Right renal cortex interstitium (tissue), 3 donors: ENCODE measurements at places on chromosomes 1 and 21. TPM values are rescaled to one million over a fixed set of nuclear protein-coding genes. Genes with fewer than 3 reads are reported as not detected.

The MPZ gene
- 3.0 TPM for polyA plus RNA-seq

The LYST gene
- 13.8 TPM for polyA plus RNA-seq

The CORT gene
- polyA plus RNA-seq = 0.76 TPM

The MASP2 gene
- polyA plus RNA-seq = 3.6 TPM

The TMEM69 gene
- 63.2 TPM for polyA plus RNA-seq

The HSD3B1 gene
- 0.44 TPM for polyA plus RNA-seq

The SLC45A3 gene
- 6.9 TPM for polyA plus RNA-seq

The SPRR2G gene
- not detected for polyA plus RNA-seq

The SPATA17 gene
- 14.9 TPM for polyA plus RNA-seq

DNA sequence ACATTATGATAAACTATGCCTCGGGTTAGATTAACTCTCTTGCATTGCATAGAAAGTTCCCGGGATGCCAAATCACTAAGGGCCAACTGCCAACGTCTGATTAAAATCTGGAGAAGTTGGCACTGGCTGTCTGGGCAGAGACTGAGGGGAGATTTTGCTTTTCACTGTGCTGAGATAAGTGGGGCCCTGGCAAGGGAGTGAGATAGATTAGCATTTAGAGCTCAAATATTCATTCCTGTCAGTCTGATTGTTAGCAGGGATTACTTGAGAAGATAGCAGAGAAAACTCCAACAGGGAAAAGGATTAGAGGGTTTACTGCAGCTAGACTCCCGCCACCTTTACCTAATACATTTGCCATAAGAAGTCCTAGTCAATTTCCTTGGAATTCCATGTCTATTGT, 714.1 kb upstream of the CHRM3 start:
- no peak for DNase-seq

DNA sequence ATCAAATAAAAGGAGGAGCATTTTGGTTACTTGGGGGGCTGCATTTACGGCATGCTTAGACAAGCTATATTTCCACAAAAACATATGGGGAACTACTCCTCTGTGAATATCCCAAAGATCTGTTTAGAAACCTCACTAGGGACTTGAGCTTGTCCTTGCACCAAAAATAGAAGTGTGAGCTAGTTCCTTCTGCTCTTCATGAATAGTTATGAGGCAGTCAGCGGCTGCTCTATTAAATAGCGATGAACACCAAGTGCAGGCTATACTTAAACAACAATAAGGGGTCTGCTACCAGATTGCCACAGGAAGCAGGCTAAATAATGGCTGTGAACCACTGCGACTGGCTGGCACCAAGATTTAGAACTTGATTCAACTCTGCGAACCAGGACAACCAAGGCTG, 190.1 kb downstream of the PCP4 start:
- DNase-seq = no peak

DNA sequence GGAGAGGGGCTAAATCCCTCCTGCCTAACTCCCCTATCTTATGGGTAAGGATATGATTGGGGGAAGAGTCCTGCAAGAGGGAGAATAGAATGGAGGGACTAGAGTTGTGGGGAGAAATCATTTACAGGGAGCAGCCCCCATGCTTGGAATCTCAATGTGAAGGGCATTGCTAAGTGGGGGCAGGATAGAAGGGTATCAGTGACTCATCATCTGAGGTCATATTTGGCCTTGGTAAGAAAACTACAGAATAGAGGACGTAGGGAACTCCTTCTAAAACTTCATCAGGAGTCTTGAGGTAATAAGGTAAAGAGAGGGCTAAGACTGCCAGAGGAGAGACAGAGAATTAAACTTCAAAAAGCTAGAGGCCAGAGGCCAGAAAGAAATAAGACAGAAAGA, 487 bp downstream of the HJV start:
- no peak for DNase-seq

GRCh38 chr1:40738831-40739230, 44.8 kb upstream of the KCNQ4 start:
- DNase-seq = no peak

- no peak for DNase-seq
These were observed 23.2 kb downstream of the F5 start for GRCh38 chr1:169563019-169563615.

DNA sequence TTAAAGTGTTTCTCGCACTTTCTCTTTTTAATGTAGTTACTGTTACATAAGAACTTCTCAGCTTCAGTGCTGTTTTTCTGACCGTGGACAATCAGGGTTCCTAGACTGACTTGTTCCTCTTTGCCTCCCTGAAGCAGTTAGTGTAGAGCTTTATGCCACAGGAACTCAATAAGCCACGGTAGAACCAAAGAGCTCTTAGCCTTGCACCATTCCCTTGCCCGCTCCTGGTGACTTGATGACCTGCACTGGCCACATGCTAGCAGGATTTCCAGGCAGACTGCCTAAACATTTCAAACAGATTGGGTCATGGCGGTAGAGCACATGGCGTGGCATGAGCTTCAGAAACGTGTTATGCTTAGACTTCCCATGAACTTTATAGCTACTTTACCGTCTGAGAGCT, 18.8 kb upstream of the FASLG start:
- no peak for DNase-seq

GRCh38 chr1:47257224-47257623, 25.2 kb upstream of the TAL1 start:
- no peak for DNase-seq

- DNase-seq = no peak
These were observed 55.8 kb downstream of the RNF187 start for GRCh38 chr1:228542981-228543380.

DNA sequence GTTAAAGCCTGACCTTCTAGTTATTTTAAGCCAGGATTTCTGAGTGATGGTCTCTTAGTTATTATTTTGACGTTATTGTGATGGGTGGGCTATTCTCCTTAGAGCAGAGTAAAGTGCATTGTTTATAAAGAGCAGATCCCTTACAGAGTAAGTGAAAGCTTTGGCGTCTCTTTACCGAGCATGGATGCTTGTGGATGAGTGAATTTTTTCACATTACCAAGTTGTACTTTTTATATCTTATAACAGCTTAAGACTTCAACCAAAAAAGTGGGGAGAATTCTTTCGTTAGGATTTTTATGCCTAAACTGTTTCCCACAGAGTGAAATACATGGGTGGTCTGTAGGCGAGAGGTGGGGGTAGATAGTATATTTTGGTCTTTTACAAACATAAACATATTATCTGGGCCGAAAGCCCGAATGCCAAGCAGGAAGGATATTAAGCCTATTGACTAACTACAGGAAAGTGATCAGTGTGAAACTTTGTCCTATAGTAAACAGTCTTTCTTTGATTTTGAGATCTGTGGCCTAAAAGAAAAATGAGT, 279.1 kb upstream of the C1orf105 start:
- DNase-seq = no peak

DNA sequence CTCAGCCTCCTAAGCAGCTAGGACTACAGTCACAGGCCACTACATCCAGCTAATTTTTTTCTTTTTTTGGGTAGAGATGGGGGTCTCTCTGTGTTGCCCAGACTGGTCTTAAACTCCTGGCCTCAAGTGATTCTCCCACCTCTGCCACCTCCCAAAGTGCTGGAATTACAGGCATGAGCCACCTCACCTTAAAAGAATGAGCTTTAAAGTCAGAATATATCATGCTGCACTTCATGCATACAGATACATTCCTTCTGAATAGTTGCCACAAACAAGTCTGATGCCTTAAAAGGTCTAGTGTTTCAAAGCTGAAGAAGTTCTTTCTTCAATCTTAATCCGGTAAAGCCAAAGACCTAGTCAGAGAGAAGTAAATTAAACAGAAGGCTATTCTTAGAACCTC, 23.8 kb upstream of the CPLANE2 start:
- no peak for DNase-seq

DNA sequence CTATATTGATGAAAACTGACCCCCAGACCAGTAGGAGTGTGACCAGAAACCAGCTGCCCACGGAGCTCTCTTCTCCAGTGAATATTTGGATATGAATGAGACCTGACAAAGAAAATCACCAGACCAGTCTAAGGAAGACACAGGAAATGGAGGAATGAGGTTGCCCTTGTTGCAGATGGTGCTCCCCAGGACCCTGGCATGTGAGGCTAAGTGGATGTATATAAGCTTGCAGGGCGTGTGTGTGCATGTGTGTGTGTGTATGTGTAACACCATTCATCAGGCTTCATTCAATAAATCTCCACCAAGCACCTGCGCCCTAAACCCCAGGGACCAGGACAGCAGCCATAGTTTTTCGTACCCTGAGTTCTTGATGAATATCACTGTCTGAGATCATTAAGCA, 14.4 kb downstream of the PHLDA3 start:
- no peak for DNase-seq

DNA sequence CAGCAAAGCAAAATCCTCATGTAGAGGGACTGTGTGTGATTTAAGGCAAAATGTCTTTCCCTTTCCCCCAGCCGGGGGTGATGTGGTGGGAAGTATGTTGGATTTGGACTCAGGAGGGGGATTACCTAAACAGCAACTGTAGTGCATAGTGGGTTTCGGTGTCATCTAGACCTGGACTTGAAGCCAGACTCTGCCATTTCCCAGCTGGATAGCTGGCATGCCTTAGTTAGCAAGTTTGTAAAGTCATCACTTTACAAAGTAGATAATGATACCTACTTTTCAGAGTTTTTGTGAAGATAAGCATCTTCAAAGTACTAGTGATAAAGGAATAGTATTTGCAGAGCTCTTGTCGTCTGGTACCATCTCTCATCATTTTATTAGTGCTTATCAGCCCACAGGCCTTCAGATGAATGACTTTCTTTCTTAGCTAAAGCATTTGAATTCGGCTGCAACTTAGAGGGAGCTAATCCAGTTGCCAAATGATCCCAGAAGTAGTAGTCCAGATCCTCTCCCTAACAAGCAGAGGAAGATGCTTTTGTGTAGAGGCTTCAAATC, 56.2 kb upstream of the ROR1 start:
- DNase-seq = no peak

- DNase-seq = no peak
These were observed 349.6 kb downstream of the DISC1 start for GRCh38 chr1:231976231-231976630.

- DNase-seq = no peak
These were observed 82.7 kb downstream of the NOS1AP start for GRCh38 chr1:162151900-162152829.

- no peak for DNase-seq
These were observed 50.0 kb downstream of the KIAA0319L start for GRCh38 chr1:35506960-35507912.

DNA sequence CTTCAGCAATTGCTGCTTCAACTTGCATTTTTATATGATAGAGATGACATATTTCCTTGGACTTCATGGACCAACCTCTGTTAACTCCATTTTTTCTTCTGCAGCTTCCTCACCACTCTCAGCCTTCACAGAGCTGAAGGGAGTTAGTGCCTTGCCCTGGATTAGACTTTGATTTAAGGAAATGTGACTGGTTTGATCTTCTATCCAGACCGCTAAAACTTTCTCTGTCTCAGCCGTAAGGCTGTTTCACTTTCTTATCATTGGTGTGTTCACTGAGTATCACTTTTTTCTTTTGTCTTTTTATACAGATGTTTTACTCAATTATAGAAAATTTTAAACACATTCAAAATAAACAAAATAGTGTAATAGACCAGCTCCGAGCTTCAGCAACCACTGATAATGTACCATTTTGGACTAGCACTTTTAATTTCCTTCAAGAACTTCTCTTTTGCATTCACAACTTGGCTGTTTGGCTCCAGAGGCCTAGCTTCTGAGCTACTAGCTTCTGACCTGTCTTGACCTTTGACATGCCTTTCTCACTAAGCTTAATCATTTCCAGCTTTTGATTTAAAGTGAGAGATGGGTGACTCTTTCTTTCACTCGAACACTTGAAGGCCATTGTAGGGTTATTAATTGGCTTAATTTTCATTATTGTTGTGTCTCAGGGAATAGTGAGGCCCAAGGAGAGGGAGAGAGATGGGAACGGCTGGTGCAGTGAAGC, 9.3 kb downstream of the NEK7 start:
- no peak for DNase-seq

GRCh38 chr21:37647781-37648180, 268.5 kb downstream of the KCNJ6 start:
- no peak for DNase-seq

GRCh38 chr1:162629651-162630050, 2.6 kb upstream of the DDR2 start:
- DNase-seq = no peak

- no peak for DNase-seq
These were observed 31.7 kb downstream of the CHML start for GRCh38 chr1:241608379-241609033.

- DNase-seq = no peak
These were observed 60.3 kb upstream of the GRHL3 start for GRCh38 chr1:24258735-24259424.

DNA sequence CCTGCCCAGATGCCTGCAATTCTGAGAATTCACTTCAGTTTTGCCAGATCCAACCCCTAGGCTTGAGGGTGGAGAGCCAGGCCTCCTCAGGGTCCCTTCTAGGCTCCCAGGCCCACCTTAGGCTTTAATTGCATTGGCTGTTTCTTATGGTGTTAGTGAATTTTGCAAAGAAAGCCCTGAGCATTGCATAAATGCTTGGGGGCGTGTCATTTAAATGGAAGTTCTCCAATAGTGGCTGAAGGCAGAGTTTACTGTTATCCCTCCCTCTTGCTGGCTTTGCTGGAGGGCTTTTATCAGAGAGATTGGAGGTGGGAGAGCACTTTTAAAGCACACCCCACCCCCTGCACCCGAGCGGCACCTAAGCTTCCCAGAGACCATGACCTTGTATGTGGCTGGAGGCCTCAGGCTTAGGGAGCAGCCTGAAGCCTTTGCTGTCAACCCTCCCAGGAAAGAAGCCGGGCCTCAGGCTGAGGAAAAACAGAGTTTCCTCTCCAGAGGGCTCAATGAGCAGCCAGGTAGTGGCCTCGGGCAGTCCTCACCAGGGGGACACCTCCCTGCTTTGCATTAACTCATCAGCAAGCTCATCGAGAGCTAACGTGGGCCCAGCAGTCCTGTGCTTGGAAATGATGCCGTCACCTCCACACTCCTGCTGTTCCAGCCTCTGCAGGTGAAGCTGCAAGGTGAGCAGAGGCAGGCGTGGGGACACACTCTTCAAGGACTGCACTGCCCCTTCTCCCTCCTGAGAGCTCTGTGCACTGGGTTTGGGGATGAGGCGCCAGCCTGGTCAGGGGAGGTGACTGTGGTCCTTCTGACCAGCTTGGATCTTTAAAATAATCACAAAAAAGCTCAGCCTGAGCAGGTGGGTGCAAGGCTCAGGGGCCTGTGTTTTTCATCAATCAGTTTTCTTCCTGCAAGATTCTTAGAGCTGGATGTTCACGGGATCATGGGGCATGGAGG, 58.0 kb downstream of the STUM start:
- no peak for DNase-seq

GRCh38 chr1:55067914-55068313, 28.6 kb downstream of the PCSK9 start:
- DNase-seq = no peak
